Central memory CD4-positive, alpha-beta T cell (primary cell): ENCODE measurements at places on chromosomes 7 and 10.

DNA sequence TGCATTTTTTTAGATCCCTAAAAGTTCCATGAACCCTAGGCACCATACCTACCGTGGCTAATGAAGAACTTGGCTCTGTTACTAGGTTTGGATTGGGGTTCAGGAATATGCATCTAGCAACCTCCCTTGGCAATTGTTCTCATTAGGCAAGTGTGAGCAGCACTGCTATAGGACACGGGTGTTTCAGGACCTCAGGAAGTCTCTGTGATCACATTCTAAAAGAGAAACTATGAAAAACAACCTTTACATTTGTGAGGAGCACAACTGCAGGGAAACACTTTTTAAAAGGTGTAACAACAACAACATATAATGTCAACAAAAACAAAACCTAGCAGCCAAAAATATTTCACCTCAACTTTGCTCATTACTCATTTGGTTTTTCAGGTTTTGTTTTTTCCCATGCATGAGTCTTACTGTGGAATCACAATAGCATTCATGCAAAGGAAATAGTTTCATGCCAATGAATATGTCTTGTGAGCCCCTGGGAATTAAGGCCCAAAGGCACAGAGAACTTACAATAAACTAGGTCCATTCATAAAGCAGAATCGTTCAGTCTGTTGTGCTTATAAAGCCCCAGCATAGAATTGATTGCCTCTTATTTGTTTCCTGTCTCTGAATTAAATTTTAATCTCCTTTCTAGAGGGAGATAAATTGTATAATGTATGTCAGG, 255.7 kb upstream of the DGKB start:
- DNase-seq, result no peak

GRCh38 chr10:102396730-102397151, 1.2 kb downstream of the NFKB2 start:
- DNase-seq, result no peak

GRCh38 chr10:33900596-33900995, 566.1 kb upstream of the NRP1 start:
- DNase-seq, result no peak

DNA sequence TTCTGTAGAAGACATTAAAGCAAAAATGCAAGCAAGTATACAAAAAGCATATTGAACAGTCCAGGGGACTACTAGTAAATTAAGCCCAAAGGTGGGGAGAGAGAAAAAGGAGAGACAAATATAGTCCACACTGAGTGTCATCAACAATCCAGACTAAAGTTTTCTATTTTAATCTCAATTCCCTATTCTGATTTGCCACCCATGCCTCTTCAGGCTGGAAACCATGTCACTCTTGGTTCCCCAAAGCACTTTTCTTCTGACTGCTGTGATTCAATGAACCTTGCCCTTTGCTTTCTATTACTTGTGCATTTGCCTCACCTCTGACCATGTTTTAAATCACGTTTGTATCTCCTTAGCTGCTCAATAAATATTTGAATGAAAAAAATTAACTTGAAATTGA, 95.3 kb upstream of the AOAH start:
- DNase-seq, result no peak

GRCh38 chr7:19215412-19215811, 70.2 kb upstream of the FERD3L start:
- DNase-seq, result no peak

DNA sequence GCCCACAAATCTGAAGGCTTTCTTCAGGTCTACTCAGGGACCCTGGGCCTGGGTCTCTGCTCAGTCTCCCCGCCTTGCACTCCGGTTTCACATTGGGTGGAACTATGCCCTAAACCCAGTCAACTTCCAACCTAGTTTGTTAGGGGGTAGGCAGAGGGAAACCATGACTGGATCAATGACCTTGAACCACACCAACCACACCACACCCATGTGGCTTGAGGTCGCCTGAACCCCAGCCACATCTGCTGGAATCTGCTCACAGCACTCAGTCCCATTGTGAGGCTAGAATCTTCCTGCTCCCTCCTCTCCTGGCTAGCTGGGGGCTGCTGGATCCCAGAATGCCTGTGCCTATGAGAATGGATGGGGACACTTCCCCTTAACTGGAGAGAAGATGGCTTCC, 17.9 kb downstream of the RFC2 start:
- no peak for DNase-seq

- peak; percentile 23 for DNase-seq
Measured at GRCh38 chr10:5812283-5813090, 747 bp downstream of the GDI2 start.

DNA sequence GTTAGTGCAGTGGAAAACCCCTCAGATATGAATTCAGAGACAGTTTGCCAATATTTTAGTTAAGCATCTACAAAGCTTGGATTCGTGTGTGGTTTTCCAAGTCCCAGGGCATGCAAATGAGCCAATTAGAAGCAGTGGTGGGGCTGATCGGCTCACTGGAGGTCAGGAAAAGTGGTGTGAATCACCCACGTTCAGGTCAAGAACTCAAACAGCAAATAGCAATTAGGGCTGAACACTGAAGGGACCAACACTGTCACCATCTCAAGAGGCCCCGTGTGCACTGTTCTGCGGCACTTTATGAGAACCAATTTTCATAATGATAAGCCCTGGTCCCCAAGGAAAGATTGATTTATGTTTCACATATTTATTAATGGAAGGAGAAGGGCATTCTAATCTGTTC, 68.9 kb downstream of the ADARB2 start:
- no peak for DNase-seq

DNA sequence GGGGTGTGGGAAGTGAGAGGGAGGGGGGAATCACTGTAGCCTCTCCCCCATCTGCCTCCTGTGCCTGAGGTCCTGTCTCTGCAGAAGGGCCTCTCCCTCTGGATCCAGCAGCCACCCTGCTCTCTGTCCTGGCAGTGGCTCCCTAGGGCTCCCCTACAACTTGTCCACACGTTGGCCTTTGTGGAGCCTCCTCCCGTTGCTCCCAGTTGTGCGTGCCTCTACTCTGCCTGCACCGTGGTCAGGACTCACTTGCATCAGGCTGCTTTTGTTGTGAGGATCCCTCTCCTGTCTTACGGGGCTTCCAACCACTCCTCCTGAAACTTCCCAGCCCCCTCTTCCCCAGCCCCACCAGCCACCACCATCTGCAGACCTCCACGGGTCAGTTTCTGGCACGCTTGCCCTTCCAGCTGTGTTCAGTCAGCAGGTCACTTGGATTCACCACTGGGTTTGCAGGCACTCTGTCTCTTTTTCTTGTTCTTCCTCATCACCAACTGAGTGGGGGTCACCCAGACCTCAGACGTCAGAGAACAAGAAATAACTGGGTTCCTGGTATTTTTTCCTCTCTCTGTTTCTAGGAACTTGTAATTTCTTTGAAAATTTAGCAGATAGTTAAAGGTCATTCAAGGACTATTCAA, 62.3 kb downstream of the RAMP3 start:
- no peak for DNase-seq

- no peak for DNase-seq
Measured at GRCh38 chr10:112785089-112785488, 165.0 kb upstream of the TCF7L2 start.

GRCh38 chr7:47633134-47633533, 51.2 kb upstream of the TNS3 start:
- no peak for DNase-seq

DNA sequence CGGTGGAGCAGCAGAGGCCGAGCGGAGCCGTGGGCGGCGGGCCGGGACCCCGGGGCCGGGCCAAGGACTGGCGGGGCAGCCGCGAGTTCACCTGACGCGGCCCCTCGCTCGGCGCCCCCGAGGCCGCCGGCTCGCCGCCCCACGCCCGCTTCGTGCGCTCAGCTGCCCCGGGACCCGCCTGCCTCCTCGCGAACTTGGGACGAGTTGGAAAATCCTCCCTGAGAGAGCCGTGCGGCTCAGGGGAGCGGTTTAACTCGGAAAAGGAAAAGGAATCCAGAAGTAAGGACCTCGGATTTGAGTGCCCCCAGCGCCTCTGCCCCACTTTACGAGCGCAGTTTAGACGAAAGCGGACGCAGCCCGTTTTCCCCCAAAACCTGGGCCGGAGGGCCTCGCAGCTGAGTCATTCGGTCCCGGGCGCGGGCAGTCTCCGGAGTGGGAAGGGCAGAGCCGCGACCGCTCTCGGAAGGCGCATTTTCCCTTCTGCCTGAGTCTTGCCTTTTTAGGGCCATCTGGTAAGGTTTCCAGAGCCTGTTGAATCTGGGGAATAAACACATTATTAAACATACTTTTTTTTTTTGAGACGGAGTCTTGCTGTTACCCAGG, 744 bp downstream of the CREM start:
- DNase-seq, result peak; percentile 61

DNA sequence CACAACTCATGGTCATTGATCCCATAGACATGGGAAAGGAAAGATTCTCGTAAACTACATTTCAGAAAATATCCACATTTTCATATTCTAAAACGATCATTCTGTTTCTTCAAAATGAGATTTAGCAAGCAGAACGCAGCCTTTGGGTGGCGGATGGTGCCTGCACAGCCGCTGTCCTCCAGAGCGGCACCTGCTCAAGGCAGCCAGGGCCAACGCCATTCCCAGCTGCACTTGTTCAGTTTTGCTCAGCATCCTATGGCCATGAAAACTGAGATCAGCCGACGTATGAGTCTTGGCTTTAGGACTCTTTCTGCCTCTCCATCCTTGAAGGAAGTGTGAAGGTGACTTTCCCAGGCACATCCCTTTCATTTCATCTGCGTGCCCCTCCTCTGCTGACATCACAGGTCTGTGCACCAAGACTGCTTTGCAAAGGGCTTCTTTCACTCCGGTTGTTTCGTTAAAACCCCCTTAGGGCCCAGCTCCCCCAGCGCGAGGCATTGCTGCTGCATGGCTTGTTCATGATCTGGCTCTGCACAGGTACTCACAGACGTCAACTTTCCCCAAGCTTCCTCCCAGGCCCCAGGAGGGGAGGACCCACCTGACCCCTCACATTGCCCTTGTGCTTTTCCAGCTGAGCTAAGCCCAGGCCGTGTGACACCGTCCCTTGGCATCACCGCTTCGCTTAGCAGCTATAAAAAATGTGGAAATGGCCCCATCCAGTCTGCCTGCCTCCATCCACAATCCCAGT, 37.2 kb downstream of the TCERG1L start:
- DNase-seq, result no peak

GRCh38 chr10:22684699-22685098, 29.7 kb downstream of the PIP4K2A start:
- DNase-seq, result no peak

GRCh38 chr7:43449577-43449976, 133.3 kb upstream of the STK17A start:
- DNase-seq, result no peak

DNA sequence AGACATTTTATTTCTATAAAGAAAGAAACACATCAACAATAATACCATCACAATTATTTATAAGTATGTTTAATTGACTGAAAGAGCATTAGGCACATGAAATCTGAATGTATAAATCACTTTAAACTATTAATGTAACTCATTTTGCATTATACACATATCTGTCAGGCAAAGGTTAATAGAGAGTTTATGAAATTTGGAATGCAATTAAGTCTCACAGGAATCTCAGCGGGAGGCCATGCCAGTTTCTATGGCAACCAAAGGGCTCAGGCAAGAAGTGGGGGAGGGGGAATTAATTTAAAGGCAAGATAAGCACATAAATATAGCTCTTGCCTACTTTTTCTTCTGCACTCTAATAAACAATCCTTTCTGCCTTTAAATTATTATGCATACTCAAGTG, 152.6 kb downstream of the SLC16A9 start:
- no peak for DNase-seq

GRCh38 chr7:35605760-35606159, 89.2 kb downstream of the HERPUD2 start:
- no peak for DNase-seq

GRCh38 chr7:128701062-128701785, 29.1 kb downstream of the GARIN1A start:
- no peak for DNase-seq

GRCh38 chr7:47255441-47255840, 326.5 kb downstream of the TNS3 start:
- DNase-seq, result no peak

DNA sequence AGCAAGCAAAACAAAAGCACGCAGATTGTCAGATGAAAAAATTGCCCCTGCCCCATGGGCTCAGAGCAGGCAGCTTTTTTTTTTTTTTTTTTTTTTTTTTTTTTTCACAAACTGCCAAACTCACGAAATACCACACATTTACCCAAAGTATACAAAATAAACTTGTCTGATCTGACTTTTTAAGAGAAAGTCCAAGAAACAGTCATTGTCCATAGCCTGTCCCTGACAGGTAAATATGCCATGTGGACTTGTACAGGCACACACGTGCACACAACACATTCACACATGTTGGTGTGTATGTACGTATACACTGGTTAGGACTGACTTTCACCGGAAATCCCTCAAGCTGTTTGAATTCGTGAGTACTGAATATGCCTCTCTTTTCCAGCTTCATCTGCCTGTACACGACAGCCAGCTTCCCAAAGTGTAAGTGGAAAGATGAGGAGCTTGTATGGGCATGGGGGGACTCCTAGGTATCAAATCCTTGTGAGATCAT, 929 bp upstream of the HGF start:
- no peak for DNase-seq

DNA sequence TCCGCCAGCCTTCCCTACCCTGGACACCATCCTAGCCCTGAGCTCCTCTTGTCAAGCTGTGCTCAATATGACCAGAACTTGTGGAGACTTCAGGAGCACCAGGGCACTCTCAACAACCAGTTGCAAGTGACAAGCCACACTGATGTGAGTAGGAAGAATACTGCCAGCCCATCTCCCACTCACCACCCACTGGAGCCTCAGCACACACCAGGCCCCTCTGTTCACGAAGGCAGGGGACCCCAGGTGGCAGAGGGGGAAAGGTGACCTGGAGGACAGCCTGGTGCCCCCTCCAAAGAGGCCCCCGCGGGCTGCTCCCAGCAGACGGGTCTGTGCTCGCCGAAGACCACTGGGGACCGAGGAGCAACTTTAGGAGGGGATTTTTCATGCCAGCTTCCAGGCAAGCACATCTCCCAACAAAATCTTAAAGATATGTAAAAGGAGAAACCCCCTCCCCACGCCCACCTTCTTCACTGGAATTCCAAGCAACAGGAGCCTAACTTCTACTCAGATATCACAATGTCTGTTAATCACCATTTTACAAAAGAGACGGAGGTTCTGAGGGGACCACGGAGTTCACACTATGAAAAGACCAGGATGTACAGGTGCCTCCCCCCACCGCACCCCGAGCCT, 1.0 kb downstream of the MMD2 start:
- DNase-seq, result no peak

GRCh38 chr7:120547605-120548004, 274.6 kb downstream of the KCND2 start:
- DNase-seq, result no peak

DNA sequence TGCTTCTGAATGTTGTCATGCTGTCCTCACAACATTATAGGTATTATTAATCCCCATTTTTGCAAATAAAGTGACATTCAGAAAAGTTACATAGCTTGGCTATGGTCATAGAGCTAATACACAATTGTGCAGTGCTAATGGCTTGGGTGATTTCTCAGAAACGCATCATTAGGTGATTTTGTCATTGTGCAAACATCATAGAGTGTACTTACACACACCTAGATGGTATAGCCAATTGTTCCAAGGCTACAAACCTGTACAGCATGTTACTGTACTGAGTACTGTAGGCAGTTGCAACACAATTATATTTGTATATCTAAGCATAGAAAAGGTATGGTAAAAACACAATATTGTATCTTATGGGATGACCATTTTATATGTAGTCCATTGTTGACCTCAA, 91.0 kb downstream of the BTAF1 start:
- no peak for DNase-seq
